ENCODE measurements at places on chromosomes 13 and 19. TPM values are rescaled to one million over a fixed set of nuclear protein-coding genes. Genes with fewer than 3 reads are reported as not detected.

Gene MBD3L2B
- total RNA-seq, result 0.69 TPM

DNA sequence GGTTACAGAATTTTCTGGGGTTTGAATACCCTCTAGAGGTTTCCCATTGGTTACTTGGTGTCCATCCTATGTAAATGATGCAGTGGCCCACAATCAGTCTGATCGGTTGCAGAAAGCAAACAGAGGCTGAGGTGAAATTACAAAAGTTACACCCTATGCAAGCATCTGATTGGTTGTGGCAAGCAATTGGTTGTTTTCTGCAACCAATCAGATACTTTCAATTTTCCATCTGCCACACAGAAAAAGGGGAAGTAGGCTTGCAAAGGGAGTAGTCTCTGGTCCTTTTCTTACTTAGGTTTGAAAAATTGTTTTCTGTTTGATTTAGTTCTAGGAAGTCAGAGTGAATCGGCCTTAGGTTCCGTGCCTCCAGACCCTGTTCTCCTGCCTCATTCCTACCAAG, 93.1 kb downstream of the WTIP start:
- DNase-seq, result no peak

Gene RHPN2
- total RNA-seq, result 12.1 TPM

- no peak for DNase-seq
Observed at GRCh38 chr13:95258619-95259194, 42.5 kb downstream of the ABCC4 start.

- no peak for DNase-seq
Observed at GRCh38 chr19:1850809-1851653, 2.7 kb upstream of the REXO1 start.

Gene IGLON5
- 0.94 TPM for total RNA-seq

Gene SLC25A42
- 4.5 TPM for total RNA-seq

- DNase-seq, result peak; percentile 1
Observed at GRCh38 chr13:66855131-66855530, 375.0 kb downstream of the PCDH9 start.

DNA sequence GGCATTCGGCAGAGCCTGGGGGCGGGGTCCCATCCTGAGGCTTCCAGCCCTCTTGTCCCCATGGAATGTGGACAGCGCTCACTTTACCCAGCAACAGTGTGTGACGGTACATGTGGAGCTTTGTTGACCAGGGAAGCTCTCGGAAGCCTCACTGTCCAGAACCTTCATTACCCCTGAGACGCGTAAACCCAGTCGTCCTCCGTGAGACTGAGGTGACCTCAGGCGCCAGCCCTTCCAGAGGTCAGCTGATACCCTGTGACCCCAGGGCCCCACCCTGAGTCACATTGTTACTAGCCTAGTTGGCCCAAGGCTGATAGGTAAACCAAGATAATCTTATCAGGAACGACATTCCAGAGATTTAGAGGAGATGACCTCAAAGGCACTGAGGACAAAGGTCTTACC, 10.2 kb upstream of the TMEM160 start:
- no peak for DNase-seq

Gene CCDC97
- 41.8 TPM for total RNA-seq

Gene PSG4
- not detected for total RNA-seq

GRCh38 chr13:52975161-52975560, 53.5 kb upstream of the OLFM4 start:
- DNase-seq, result no peak

DNA sequence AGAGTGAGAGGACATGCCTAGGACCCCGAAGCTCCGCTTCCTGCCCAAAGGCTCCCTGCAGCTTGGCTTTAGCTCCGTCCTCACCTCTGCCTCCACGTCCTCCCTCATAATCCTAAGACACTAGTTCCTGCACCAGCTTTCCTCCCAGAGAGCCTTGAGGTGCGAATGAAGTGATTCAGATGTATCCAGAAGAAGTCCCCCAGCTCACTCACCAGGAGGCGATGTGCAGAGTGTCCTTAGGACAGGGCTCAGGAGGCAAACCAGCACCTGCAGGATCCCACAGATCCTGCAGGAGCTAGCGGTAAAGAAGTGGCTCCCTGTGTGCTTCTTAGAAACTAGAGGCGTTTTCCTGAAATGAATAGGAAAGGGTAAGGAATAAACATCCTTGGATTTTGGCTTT, 109.7 kb downstream of the HSPH1 start:
- DNase-seq, result peak; percentile 19

- no peak for DNase-seq
Observed at GRCh38 chr19:48817585-48818124, 6.8 kb upstream of the BCAT2 start.

DNA sequence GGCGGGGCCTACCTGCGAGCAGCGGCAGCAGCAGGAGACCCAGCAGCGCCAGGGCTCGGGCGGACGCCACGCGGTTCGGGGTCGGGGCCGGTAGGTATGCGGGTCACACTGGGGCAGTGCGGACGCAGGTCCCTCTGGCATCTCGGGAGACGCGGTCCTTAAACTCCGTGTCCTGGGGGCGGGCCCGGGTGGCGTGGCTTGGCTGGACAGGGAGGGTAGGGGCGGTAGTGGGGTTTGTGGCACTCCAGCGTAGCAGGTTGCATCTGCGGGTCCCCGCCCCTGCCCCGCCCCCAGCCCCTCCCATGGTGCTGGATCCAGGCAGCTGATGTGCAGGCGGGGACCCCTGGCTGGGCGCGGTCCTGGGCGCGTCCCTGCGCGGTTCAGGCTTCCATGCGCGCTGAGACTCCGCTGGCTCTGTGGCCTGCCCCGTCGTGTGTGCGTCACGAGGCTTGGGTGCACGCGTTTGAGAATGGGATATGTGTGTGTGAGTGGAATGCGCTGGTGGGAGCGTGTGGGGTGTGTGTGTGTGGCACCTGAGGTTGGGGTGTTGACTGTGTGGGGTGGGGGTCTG, 96.1 kb downstream of the WTIP start:
- no peak for DNase-seq

Gene GPALPP1
- 29.7 TPM for total RNA-seq

Gene CEACAM21
- total RNA-seq, result 4.3 TPM

Gene SLC10A2
- not detected for total RNA-seq

Data from A673 (cell line).